Fibroblast of skin of right quadriceps (primary cell): ENCODE measurements at places on chromosomes 4 and X.

GRCh38 chr4:41379230-41379629, 122.5 kb downstream of the UCHL1 start:
- DNase-seq, result no peak

- no peak for DNase-seq
These were observed 216.8 kb upstream of the PSAPL1 start for GRCh38 chr4:7651461-7651921.

GRCh38 chr4:172962564-172963353, 205.9 kb upstream of the GALNT7 start:
- peak; percentile 58 for DNase-seq

DNA sequence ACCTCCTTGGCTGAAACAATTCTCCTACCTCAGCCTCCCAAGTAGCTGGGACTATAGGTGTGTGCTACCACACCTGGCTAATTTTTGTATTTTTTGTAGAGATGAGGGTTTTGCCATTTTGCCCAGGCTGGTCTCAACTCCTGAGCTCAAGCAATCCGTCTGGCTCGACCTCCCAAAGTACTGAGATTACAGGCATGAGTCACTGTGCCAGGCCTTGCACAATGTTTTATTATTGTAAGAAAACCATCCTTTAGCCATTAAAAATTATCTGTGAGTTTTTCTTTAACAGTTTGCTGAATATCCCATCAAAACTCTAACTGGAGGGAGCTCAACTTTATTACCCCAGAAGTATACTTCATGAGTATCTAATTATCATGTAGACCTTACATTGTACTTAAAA, 900.3 kb downstream of the PCDH7 start:
- no peak for DNase-seq

DNA sequence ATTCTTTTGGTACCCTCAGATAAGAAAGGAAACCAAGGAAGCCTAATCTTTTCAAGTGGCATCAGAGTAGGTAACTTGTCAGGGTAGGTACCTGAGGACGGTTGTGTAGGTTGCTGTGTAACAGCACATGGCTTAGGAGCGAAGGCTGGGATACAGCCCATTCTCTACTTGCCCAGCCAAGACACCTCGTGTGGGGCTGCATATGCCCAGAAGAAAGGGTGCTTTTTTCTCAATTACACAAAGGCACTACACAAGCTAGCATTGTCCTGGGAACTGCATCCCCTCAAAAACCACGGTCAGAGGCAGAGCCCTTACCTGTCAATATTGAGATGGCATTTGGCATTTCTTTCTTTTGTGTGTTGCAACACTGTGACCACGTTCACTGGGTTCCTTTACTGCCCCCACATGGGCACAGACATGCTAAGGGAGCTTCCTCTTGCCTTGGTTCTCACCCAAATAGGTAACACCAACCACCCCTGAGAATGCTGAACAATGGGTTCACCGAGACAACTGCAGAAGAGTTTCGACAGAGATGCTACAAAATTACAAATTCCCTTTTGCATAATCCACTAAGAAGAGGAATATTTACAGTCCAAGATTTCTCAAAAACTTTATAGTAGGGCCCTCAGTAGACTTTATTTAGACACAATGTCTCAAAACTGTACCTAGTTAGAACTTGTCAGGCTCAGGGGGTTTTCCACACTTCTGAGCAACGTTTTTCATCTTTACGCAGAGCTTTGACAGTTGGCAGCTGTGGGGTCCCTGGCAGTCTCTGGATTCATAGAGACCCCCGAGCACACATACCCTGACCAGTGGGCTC, 35.8 kb upstream of the TNIP3 start:
- no peak for DNase-seq

- DNase-seq, result peak; percentile 8
These were observed 2.9 kb downstream of the PAK3 start for GRCh38 chrX:111098874-111099273.

DNA sequence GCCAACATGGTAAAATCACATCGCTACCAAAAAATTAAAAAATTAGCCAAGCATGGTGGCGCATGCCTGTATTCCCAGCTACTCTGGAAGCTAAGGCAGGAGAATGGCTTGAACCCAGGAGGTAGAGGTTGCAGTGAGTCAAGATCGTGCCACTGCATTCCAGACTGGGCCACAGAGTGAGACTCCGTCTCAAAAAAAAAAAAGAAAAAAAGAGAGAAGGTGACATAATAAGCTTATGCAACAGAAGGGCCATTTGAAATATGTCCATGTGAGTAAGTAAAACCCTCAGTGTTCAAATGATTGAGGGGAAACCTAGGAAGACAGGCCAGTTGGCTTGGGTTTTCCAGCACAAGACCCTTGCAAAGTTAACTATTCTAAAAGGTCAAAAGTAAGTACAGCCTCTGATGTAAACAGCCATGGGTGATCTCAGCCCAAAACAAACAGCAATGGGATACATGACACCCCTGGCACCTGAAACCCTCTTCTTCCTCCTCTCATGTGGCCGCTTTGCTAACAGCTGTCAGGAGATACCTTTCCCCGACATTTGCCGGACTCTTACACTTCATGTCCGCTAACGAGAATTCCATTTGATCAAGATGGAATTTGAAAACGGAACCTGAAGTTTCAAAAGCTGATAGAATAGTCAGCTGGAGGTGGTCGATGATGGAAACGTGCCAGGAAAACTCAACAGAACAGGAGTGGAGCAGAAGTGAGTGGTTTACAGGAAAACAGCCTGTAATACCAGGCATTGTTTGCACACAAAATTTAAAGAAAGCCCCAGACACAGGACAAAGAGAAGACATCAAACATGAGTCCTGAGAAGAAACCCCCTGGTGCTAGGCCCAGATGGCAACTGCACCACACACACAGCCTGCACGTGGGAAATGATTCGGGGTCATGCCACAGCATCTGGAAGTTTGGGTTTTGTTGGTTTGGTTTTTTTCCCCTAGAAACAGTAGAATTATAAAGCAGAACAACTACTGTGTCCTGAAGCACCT, 93.0 kb upstream of the STS start:
- DNase-seq, result no peak

DNA sequence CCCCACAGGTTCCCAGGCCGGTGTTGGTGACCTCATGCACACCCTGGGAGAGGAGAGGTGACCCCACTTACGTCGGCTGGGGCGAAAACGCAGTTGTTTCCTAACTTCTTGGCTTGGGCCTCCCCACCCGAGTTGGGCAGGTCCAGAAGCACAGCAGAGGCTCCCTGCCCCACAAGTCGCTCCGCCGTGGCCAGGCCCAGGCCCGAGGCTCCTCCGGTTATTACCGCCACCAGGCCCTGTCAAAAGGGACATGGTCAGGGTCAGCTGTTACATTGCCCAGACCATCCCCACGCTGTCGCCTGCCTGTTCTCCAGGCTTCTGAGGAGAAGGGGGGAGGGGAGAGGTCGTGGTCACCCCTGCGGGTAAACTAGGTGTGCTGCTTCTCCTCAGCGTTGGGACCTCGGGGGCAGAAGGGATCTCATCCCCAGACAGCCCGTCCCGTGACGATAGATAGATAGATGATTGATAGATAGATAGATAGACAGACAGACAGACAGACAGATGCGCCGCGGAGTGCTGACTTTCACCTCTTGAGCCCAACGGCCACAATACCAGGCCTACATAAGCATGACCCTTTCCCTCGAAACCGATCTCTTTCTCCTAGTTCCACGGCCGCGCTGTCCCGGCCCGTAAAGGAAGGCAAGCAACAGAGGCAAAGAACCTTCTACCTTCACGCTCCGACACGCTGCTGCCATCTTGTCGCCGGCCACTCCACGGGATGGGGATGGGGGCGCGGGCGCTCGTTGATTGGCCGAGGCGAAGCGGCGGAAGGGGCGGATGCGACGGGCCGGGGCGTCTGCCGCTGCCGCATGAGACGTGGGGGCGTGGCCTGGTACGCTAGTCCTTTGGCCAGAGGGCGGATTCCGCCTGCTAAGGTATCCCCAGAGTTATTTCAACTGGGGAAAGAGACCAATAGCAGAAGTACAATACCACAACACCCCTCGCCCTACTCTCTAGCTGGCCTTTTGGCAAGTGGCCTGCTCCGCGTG, at the start of gene HSD17B10:
HSD17B10 (minus strand) TSS at position 720 of the 989 bp plus-strand sequence; CDS start at position 695, 25 bp downstream.
- DNase-seq, result peak; percentile 73

DNA sequence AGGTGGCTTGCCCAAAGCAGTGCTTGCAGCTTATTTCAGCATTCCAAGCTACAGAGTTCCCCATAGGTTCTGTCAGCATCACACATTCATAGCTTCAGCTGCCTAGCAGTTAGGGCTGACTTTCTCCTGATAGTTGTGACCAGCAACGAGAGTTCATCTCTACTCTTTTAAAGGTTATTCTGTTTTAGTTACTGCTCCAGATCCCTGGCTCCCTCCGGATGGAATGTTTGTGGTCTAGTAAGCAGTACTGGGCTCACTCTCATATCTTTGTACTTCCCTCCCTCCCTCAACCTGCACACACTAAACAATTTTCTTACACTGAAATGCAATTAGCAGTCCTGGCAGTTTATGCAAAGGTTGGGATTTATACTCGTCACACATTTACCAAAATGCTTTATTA, 43.9 kb downstream of the PTTG2 start:
- DNase-seq, result peak; percentile 20

DNA sequence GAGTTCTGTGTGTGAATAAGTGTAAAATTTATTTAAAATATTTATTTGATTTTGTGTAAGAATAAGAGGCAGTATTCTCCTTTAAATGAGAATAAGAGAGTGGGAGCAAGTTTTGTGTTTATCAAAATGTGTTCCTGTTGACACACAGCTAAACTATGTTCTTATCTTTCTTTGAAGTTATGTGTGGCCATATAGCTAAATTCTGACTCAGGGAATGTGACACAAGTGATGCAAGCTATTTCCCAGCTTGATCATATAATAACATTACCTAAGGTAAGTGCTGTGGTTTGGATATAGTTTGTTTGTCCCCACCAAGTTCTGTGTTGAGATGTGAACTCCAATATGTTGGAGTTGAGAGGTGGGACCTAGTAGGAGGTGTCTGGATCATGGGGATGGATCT, 740.0 kb upstream of the IGFBP7 start:
- no peak for DNase-seq

DNA sequence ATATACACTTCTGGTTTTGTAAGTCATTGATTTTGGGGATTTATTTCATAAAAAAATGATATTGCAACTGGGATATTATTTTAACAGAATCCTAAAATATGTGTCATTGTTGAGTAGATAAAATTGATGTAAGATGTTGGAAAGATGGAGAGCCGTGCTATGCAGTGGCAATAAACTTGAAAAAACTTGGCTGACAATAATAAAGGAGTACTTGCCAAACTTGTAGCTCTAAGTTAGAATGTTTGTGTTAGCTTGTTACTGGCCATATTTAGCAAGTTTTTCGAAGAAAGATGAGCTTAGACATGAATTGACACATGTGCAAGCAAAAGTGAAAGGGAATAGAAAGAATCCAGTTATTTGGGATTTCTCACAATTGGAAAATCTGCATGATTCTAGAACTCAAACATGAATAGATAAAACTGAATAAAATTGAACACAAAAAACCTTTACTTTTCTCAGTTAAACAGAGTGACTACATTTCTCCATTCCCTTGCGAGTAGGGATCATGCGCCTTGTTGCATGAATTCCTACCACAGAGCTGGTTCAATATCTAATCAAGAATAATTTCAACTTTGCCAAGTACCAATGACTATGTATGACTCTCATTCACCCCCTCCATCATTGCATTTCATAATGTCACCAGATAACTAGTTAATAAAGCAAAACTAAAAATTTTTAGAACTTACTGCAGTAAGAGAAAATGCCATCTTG, 327.8 kb downstream of the CAMK2D start:
- peak; percentile 65 for DNase-seq

DNA sequence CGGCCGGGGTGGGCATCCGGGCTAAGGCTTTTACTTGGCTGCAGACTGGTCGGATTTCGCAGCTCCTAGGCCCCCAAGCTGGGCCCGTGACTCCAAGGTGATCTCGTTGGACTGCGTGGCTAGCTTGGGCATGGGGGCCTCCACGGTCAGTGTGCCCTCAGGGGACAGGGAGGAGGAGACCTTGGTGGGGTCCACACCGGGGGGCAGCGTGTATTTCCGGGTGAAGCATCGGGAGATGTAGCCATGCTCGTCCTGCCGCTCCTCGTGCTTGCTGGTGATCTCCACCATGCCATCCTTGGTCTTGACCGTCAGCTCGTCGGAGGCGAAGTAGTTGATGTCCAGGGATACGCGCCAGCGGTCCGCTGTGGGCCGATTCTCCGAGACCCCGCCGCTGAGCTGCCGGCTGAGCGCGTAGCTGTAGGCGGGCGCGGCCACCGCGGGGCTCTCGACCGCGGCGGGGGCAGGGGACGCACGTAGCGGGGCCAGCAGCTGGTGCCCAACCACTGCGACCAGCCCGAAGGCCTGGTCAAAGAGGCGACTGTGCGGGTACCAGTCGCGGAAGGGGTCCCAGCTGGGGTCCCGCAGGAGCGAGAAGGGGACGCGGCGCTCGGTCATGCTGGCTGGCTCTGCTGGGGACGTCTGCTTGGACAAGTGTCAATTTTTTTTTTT, 881 bp upstream of the CACNA1F start:
- no peak for DNase-seq

DNA sequence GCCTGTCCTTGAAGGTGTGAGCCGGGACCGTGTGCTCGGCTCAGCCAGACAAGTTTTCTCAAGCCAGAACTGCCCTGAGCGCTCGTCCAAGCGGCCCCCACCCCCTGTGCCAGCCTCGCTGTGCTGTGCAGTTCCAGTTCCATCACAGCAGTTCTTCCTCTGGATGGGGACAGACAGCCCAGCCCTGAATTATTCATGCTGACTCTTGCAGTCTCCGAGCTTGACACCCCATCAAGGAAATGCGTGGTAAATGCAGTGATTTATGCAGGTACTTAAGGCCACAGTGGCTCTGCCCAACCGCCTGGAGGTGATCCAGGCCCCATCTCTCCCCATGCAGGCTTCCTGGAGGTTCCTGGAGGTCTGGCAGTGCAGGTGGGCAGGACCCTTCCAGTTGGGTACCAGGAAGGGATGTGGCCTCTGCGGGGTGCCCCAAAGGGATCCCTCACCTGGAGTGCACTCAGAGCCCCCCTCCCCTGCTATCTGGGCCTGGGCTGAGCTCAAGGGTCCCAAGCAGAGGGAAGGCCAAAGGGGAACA, 44.8 kb upstream of the HMX1 start:
- DNase-seq, result no peak

DNA sequence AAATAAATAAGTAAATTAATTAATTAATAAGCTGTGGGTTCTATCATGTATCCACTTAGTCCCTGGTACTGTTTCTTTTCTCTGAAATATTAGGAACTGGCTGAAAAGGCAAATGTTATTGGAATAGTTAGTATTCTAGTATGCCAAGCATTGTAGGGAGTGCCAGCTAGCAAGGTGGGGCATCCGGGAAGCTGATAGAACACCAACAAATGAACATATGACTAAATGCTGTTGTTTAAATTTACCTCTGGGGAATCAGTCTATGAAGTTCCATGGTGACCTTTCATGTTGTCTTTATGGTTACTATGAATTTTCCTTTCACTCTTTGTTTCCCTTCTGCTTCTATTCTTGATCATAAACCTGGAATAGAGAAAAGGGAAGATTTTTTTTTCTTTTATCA, 32.7 kb downstream of the NUDT6 start:
- no peak for DNase-seq

DNA sequence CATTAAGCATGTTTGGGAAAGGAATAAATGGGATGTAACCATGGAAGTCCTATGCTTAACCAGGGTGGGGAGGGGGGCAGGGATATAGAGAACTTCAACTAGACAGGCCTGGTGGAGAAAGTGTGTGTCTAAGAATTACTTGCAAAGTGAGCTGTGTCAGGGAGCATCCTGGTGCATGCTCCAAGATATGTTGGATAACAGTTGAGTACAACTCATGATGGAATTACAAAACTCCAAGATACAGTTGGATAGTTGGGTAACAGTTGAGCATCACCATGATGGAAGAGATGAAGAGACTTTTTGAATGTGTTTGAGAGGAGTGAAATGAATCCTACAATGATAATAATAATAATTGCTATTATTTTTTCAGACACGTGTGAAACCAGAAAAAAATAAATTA, 26.1 kb upstream of the ACSL1 start:
- no peak for DNase-seq

- peak; percentile 39 for DNase-seq
These were observed 296.1 kb upstream of the LDB2 start for GRCh38 chr4:17194586-17194985.
